ENCODE measurements at places on chromosomes 12 and 14. TPM values are rescaled to one million over a fixed set of nuclear protein-coding genes. Genes with fewer than 3 reads are reported as not detected.

The SYCP3 gene
- total RNA-seq, result not detected

DNA sequence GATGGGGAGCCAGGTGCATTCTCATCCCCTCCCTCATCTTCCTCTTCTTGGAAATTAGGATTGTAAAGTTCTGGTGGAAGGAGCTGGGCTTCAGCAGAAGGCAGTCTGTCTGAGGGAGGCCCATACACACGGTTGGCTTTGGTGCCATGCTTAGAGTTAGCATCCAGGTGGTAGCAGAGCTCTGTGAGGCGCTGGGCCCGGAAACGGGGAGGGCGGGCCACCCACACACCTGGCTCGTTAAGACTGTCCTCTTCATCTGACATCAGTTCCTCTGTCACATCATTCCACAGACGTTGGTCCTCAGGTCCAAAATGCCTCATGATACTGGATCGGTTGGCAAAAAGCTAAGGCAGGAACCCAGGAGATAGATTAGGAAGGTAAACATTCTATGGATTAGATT lies 4.9 kb upstream of the AJUBA start:
- no peak for DNase-seq

DNA sequence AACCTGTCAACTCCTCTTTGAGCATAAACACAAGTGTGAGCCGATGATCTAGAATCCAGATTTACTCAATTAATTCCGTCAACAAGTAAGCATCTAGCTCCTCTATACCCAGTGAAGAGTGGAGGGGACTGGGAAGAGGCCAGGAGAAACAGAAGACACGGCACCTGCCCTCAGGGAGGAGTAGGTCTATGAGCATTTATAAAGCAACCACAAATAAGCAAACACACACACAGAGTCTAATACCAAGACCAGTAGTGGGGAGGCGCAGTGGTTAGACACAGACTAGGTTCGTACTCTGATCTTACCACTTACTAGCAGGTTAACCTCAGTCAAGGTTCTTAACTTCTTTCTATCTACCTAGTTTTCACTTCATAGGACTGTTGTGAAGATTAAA lies 5.9 kb upstream of the FOXN3 start:
- DNase-seq, result no peak

- DNase-seq, result no peak
Measured at GRCh38 chr12:110337912-110338710, 57.1 kb downstream of the ATP2A2 start.

The KRT7 gene
- 0.69 TPM for total RNA-seq

- DNase-seq, result no peak
Measured at GRCh38 chr12:24750263-24750662, 198.6 kb downstream of the BCAT1 start.

GRCh38 chr14:21026988-21027315 lies 2.1 kb upstream of the NDRG2 start:
- DNase-seq, result peak; percentile 34

DNA sequence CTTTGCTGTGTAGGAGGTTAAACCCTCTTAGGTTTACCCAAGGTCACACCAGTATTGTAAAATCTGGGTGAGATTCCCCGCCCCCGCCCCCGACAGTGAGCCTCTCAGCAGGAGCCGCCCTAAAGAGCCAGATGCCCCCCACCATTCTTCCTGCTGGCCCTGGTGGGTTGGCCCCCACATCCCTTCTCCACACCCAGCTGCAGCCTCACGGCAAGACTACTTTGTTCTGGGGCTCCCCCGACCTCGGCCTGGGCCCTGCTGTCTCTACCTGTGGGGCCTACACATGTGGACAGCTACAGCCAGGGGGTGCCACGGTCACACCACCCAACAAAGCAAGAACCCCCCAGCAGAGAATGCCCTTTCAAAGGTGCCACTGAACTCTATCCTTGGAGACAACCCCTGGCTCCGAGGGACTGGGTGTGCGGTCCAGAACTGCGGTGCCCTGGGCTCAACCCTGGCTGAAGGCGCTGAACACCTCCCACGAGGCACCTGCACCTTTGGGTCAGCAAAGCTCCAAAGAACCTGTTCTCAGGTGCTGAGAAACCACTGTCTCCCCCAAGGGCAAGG lies 82.4 kb downstream of the WDR20 start:
- DNase-seq, result no peak

- peak; percentile 90 for DNase-seq
Measured at GRCh38 chr12:2583091-2583497, 211.7 kb upstream of the FKBP4 start.

- DNase-seq, result no peak
Measured at GRCh38 chr12:59834659-59835474, 239.0 kb downstream of the SLC16A7 start.

- no peak for DNase-seq
Measured at GRCh38 chr14:99323603-99324185, 51.7 kb upstream of the BCL11B start.

DNA sequence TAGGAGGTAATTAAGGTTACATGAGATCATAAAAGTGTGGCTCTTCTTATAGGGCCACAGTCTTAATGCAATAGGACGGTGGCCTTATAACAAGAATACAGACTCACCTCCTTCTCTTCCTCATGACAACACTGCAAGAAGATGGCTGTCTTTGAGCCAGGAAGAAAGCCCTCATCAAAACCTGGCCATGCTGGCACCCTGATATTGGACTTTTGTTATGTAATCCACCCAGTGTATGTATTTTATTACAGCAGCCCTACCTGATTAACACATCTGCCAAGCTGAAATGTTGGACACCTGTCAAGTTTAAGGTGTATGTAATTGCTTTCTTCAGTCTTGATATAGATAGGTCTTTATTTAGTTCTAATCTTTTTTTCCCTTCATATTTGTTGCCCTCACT lies 217.0 kb downstream of the GPHN start:
- DNase-seq, result no peak

DNA sequence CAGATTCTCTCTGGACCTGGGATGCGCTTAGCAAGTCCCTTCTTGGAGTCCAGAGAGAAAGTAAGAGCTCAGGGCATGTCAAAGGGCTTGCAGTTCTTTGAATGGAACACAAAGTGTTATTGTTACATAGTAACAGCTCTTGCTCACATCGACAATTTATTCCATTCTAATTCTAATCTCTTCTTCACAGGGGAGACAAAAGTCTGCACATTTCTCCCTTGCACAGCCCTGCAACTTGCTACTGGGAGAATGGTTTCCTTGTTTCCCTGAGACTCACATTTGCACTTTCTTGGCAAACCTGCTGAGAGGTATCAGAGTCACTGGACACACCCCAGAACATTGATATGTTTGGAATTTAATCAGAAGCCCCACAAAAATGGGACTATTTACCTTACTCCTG lies 209.9 kb upstream of the IGF1 start:
- no peak for DNase-seq

DNA sequence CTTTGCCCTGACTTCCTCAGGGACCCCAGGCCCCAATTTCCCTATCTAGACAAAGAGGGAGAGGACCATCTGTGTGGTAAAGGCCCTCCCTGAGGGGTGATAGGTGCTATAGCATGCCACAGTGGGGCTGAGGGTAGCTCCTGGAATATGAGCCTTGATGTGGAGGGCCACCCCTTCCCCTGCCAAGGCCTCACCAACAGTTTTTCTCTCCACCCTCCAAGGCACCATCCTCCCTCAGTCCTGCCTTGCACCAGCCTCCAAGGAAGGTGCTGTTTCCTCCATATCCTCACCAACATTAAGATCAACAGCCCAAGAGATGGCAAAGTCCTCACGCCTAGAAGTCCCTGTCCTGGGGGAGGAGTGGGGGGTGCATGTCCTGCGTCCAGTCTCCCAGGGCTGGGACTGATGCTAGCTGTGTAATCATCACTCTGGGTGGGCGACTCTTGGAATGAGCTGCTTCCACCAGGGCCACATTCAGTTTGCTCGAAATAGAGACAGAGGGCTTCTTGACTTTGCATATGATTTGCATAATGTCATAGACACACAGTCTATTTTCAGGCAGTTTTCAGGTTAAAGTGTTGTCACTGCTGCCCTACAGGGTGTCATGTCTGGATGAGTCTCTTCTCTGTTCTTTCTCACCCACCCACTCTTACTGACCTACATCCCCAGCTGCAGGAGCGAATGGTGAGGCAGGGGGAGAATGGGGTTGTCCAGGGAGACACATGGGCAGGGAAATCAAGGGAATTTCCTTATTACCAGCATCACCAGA lies 17.4 kb downstream of the ACVRL1 start:
- DNase-seq, result no peak

- no peak for DNase-seq
Measured at GRCh38 chr12:100936661-100937060, 142.1 kb downstream of the ANO4 start.

The LRP1-AS gene
- total RNA-seq, result not detected

DNA sequence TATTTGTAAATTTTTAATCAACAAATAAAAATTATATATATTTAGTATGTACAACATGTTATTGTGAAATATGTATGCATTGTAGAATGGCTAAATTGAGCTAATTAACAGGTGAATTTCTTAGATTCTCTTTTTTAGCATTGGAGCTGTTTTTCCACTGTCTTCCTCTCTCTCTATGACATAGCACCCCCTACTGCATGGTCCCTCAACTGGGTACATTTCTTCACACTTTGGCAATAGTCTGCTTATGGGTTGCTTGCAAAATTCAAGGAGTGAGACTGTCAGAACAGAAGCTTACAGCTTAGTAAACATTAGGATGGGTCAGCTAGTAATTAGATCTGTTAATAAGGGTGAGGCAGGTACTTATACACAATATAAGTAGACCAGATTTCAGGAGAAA lies 658.5 kb upstream of the MGAT4C start:
- DNase-seq, result no peak

GRCh38 chr14:62546862-62547474 lies 498.3 kb downstream of the KCNH5 start:
- DNase-seq, result no peak

DNA sequence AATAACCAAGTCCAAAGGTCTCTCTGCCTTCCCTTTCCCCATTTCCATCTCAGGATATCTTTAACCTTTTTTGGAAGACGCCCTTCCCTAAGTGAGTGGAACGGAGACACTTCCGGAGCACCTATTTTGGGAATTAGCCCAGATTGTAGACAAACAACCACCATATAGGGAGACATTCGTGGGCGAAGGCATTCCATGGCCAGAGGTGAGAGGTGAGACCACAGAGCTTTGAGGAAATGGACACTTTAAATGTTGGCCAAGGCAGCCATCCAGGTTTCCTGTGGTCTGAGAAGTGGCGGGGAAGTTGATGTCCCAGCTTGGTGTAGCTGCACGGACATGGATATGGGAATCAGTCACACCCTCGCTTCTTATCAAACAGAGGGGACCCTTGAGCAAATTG lies 69.4 kb upstream of the BDKRB2 start:
- no peak for DNase-seq

- no peak for DNase-seq
Measured at GRCh38 chr14:34013721-34014060, 62.8 kb upstream of the EGLN3 start.

DNA sequence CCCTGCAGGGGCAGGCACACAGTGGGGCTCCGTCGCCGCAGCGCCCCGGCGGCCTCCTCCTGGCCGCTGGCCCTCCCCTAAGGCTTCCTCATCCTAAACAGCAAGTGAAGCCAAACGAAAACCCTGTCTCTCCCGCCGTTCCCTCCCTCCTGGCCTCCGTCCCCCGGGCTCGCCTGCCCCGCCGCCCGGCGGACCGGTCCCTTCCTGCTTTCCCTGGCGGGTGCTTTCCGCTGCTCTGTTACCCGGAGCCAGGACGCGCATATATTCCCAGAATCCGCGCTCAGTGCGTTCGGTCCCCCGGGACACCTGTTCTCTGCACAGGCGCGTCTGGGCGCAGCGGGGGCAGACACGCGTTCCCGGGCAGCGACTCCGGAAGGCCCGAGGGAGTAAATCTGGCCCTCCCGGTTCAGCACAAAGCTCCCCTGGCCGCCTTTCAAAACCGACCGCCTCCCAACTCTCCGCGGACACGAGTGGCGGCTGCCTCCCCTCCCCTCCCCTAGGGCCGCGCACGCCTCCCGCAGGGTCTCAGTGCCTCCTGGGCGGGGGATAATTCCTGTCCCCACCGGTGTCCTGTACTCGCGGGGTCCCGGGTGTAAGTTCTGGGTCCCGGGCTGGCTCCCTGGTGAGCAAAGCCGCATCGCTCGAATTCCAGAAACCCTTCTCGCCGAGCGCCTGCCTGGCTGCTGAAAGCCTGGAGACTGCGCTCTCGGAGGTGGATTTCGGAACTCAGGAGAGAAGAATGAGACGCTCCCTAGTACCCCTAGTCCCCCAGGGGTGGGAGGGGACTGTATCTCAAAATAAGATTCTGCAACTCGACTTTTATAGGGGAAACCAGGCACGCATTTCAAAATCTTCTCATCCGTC lies 21.4 kb upstream of the CEP170B start:
- DNase-seq, result no peak

DNA sequence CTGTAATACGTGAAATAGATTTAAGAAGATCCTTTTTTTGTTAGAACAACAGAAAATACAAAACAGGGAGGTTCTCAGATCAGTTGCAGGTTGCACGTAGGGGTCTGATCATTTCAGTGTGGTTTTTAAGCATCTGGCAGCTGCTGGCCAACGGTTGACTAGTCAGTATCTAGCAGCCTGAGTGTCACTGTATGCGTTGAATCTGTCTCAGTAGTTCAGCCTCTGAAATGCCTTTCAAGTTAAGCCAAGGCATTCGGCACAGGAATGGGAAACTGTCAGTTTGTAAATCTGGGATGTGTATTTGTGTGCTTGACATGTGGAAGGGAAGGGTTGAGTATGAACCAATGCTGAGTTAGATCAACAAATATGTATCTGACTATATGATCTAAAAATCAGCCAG lies 165.9 kb downstream of the CACNA1C start:
- no peak for DNase-seq

- DNase-seq, result no peak
Measured at GRCh38 chr14:51865953-51866747, 5.7 kb downstream of the GNG2 start.

GRCh38 chr12:98389593-98389992 lies 125.8 kb upstream of the TMPO start:
- DNase-seq, result no peak

DNA sequence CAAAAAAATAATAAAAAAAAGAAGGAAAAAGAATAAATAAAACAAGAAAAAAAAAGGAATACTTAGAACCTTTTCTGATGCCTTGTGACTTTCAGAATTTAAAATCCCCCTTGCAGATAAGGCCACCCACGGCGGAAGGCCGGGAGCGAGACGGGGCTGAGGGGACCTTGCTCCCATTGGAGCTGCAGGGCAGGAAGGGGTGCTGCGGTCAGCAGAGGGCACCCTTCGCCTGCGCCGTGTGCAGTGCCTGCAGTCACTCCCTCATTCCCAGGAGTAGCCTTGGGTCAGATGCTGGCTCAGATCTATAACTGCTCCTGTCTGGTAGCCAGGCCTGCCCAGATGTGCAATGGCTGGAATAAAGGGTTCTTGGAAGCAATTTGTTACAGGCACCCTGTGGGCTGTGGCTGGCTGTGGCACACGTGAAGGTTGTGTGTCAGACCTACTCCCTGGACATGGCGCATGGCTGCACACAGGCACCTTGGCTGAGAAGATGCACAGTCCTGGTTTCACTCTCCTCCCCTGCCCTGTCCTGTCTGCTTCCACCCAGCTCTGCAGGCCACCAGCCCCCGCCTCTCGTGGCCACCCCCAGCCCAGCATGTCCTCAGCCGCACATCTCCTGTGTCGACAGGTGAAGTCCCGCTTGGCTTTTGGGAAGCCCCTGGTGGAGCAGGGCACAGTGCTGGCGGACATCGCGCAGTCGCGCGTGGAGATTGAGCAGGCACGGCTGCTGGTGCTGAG lies 13.4 kb upstream of the ALDH2 start:
- peak; percentile 83 for DNase-seq
